HEK293T (cell line): ENCODE measurements at places on chromosomes 2 and 18.

GRCh38 chr2:27569398-27569797 lies 13.4 kb upstream of the ZNF512 start:
- no peak for DNase-seq

DNA sequence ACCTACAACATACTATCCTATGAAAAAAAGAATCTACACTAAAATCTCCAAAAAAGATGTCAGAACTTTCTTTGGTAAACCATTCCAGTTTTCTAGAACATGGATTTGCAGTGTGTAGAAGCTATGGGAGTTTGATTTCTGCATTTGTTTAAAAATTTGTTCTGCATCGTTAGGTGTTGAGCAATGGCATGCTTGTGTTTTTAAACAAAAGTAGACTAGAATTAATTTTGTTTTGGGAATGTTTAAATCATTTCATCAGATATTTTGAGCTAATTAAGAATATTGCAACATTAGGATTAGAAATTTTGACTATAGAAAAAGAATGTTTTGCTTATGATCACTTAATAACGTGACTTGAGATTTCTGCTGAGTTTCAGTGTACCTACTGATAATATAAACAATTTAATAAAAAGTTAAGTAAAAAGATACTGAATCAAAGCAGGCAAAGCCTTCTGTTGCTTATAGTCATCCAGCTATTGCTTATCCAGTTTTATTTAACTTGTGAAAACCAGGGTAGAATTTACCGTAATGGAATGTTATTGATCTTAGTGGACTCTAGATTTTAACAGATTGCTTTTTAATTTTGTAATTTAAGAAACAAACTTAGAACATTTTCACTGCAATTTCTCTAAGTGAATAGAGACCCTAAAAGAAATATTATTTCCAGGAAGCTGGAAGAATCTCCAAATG lies 7.2 kb upstream of the TMEM182 start:
- no peak for DNase-seq

GRCh38 chr2:219875036-219875435 lies 247.6 kb downstream of the SLC4A3 start:
- DNase-seq: no peak

GRCh38 chr2:126776692-126777619 lies 121.0 kb downstream of the GYPC start:
- DNase-seq: peak; percentile 72

- no peak for DNase-seq
These were observed 192.1 kb upstream of the RND3 start for GRCh38 chr2:150679456-150680120.

DNA sequence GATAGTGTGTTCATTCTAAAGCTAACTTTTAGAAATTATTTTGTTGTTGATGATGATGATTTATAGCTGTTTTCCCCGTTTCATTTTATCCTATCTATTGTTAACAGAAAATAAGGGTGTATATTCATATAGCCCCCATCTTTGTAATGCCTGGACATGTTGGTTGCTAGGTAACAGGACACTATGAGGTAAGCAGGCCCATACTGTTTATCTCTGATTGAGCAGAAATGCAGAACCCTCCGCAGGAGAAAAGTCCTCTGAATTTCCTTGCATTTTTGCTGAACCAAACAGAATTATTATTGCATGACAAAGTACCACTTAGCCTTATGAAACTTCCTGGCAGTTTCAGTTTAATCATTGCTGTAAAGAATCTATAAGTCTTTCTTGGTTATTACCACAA lies 339.4 kb downstream of the DCC start:
- no peak for DNase-seq

DNA sequence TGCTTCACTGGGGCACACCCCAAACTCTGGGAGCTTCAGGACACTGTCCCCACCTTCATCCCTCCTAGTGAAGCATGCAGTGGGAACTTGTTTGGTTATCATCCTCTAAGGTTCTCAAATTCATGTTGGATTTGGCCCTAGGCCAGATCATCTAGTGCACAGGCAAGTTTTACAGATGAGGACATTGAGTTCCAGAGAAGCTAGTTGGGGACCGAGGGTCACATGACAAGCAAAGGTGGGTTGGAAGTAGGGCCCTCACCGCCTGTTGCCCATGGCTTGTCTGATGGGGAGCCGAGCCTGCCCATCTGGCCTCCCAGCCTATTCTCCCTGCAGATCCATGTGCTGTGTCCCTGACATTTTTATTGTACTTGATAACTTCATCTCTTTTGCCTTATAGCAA lies 2.8 kb downstream of the PRKCE start:
- no peak for DNase-seq

- DNase-seq: no peak
These were observed 36.2 kb upstream of the TMEFF2 start for GRCh38 chr2:192230889-192231453.

- no peak for DNase-seq
These were observed 15.8 kb downstream of the INPP5D start for GRCh38 chr2:233075966-233076339.

GRCh38 chr2:204265681-204266181 lies 279.5 kb upstream of the PARD3B start:
- no peak for DNase-seq

GRCh38 chr2:207255565-207256470 lies 90.1 kb upstream of the KLF7 start:
- no peak for DNase-seq

GRCh38 chr2:24915175-24915574 lies 4.9 kb downstream of the ADCY3 start:
- DNase-seq: no peak

- no peak for DNase-seq
These were observed 53.4 kb upstream of the REV1 start for GRCh38 chr2:99543247-99543646.

GRCh38 chr2:101398116-101398821 lies 11.0 kb upstream of the CREG2 start:
- DNase-seq: no peak

GRCh38 chr2:31940920-31941319 lies 69.9 kb downstream of the MEMO1 start:
- no peak for DNase-seq

DNA sequence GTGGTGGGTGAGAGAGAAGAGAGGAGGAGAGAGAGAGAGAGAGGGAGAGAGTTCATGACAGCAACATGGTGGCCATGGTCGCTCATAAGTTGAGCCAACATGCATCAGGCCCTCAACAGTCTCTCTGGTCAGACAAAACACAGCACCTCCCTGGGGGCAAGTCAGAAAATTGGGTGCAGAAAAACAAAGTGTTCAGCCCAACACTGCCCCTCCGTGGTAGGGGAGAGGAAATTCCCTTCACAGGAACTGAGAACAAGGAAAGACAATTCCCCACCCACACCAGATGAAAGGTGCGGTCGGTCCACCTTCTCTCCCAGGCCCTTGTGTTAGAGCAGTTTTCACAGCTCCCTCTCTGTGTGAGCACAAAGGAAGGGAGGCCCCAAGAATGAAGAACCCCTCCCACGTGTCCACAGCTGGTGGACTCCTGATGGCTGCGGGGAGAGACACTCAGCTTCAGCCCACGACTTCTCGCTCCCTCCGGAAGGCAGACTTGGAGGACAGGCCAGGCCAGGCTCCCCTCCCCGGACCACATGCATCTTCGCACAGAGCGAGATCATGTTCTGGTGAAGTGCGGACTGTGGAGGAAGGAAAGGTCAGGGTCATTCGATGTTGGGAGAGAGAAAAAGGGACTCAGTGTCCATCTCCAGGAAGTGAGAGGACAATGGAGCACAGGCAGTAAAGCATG lies 181.7 kb downstream of the ANAPC1 start:
- DNase-seq: peak; percentile 73

GRCh38 chr18:7084080-7085065 lies 33.2 kb downstream of the LAMA1 start:
- DNase-seq: no peak

DNA sequence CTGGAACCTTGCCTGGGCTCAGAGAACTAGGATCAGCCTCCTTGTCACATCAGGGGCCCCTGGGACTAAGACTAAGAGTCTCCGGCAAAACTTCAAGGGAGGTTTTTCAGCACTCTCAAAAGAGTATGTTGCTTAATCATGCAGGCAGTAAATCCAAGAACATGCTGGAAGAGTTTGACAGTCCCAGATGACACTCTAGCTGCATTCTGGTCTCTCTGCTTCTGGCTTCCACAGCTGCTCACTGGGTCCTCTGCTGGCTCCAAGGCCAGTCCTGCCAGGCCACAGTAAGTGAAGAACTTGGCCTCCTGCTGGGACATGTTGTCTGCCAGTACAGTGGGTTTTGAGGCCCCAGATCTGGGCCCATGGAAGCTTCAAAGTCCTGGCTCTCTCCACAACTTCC lies 45.2 kb upstream of the IL1RL1 start:
- DNase-seq: no peak

GRCh38 chr2:71609958-71610357 lies 156.6 kb downstream of the DYSF start:
- no peak for DNase-seq

GRCh38 chr2:232628466-232629128 lies 4.8 kb upstream of the EFHD1 start:
- DNase-seq: no peak

GRCh38 chr18:48278081-48278480 lies 131.1 kb downstream of the ZBTB7C start:
- no peak for DNase-seq

DNA sequence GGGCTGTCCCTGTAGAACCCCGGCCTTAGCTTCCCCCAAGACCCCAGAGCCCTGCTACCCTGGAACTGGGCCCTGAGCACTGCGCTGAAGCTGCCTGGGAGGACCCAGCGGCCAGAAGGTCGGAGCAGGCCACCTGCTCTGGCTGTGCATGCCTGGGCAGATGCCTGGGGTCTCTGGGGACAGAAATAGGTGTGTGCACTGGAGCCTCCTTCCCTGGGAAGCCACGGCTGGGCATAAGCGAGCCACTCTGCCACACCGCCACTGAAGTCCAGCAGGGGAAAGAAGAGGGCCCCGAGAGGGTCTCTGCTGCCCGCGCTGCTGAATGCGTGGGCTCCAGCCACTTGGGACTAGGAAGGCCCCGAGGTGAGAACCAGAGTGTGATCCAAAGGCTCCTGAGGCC lies 6.7 kb downstream of the GBX2 start:
- no peak for DNase-seq

- DNase-seq: no peak
These were observed 812.7 kb upstream of the NRXN1 start for GRCh38 chr2:51844596-51844995.

- no peak for DNase-seq
These were observed 45.6 kb upstream of the LPIN2 start for GRCh38 chr18:3058328-3059191.

- no peak for DNase-seq
These were observed 1899.8 kb upstream of the PIK3C3 start for GRCh38 chr18:40055262-40055661.

- peak; percentile 25 for DNase-seq
These were observed 377.2 kb upstream of the LRATD1 start for GRCh38 chr2:14255135-14255820.

DNA sequence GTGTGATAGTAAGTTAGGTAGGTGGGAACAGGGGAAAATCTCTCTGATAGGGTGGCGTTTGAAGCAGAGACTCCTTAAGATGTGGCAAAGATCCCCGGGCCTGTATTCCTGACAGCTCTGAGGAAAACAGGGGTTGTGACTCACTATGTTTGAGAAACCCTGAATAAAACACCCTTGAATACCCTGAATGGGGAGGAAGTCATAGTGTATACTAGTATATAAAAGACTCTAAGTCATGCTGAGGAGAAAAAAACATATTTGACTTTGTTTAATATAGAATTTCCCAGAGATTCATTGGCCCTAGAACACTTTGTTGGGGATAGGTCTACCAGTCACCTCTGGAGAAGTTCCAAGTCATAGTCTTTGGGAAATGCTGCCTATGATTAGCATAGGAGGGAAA lies 590.9 kb downstream of the IRS1 start:
- no peak for DNase-seq

DNA sequence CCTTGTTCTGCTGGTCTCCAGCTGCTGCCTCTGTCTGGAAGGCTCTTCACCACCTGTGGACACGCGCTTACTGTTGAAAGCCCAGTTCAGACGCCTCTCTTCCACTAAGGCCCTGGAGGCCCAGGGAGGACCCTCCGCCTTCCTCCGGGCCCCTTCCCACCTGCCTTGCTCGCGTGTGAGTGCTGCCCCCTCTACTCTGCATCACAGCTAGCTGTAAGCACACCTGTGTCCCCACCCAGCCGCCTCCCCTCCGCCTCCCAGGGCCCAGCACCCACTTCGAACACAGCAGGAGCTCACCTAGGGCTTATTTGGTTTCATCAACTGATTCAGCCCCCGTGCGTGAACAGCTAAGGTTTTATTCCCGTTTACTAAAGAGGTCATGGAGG lies 49.7 kb downstream of the KCNF1 start:
- DNase-seq: no peak

GRCh38 chr18:44723411-44723810 lies 42.7 kb downstream of the SETBP1 start:
- DNase-seq: no peak

DNA sequence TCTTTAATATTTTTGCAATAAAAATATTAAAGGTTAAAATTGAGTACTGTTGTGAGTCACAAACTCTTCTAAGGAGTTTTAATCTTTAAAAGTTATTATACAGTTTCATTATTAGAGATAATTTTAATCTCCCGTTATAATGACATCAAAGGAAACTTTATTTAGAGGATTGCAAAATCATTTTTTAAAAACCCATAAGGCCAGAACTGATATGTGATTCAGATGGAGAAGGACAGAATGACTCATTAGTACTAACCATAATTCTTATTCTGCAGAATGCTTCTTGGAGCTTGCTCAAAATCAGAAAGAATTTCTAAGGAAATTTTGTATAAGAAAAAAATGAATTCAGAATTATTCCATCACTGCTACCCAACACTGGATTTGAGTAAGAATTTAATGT lies 12.5 kb upstream of the HNRNPLL start:
- no peak for DNase-seq

- no peak for DNase-seq
These were observed 55.1 kb downstream of the DGKD start for GRCh38 chr2:233409286-233409991.

DNA sequence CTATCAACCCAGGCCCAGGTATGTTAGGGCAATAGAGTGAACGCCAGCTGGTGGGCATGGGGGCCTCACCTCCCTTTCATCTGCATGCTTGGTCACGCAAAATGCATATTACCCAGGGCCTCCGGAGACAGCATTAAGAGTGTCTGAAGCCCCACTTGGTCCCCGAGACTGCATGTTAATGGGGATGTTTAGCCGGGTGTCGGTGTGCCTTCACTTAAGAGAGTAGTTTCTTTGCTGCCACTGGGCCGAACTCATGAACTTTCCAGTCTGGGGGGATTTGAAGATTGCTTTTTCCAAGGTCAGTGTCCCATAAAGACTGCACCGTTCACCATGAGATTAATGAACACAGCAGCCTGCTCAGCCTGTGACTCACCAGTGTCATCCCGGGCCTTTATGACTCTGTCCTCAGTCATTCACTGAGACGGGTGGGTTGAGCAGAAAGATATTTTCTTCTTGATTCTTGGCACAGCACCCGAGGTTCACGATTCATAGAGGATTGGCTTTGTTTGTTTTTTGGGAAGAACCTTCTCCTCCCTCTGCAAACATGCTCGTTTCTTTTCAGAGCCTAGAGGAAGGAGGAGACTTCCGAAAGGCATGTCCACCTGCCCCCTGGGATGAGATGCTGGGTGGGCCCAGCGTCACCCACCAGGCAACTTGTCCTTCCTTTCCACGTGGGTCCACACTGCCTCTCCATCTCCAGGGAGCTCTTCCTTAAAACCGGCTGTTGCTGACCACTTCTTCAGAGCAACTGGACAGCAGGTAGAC lies 199.1 kb downstream of the GLI2 start:
- DNase-seq: no peak

- no peak for DNase-seq
These were observed 121.0 kb downstream of the MYO3B start for GRCh38 chr2:170298861-170299429.
